ENCODE measurements at places on chromosomes 7 and 10. TPM values are rescaled to one million over a fixed set of nuclear protein-coding genes. Genes with fewer than 3 reads are reported as not detected.

The TUBB8 gene
- total RNA-seq, result 0.82 TPM

The CTAGE4 gene
- 42.6 TPM for total RNA-seq

The CASTOR2 gene
- 4.5 TPM for total RNA-seq

The SFTPA1 gene
- total RNA-seq, result not detected

The C10orf105 gene
- total RNA-seq, result 0.16 TPM

The CAMK1D gene
- total RNA-seq, result 13.8 TPM

The ZNF853 gene
- 18.7 TPM for total RNA-seq

The PSMA2 gene
- 41.9 TPM for total RNA-seq

The SPDYE11 gene
- total RNA-seq, result not detected

The CAMK2B gene
- 0.16 TPM for total RNA-seq

The ITIH5 gene
- 14.6 TPM for total RNA-seq

The ITPRID1 gene
- 3.0 TPM for total RNA-seq

The SLC26A5 gene
- total RNA-seq, result not detected

The GALNT17 gene
- total RNA-seq, result 2.6 TPM

The TEX36 gene
- total RNA-seq, result not detected

The NUTM2B gene
- 1.6 TPM for total RNA-seq

The HPS6 gene
- 30.9 TPM for total RNA-seq

The PSD gene
- total RNA-seq, result 56.1 TPM

The MRLN gene
- not detected for total RNA-seq

The SERPINE1 gene
- 26.2 TPM for total RNA-seq

The PITX3 gene
- not detected for total RNA-seq

The FAM237B gene
- not detected for total RNA-seq

The GPRIN2 gene
- total RNA-seq, result 50.1 TPM

The REPIN1 gene
- 304 TPM for total RNA-seq

The FGFR2 gene
- 73.3 TPM for total RNA-seq

The HDAC9 gene
- 28.4 TPM for total RNA-seq

The OPN1SW gene
- total RNA-seq, result not detected

The TET1 gene
- total RNA-seq, result 1.6 TPM

The SLC26A4 gene
- total RNA-seq, result not detected

The TMEM139 gene
- total RNA-seq, result 46.4 TPM
